ENCODE measurements at places on chromosomes 4 and X.

DNA sequence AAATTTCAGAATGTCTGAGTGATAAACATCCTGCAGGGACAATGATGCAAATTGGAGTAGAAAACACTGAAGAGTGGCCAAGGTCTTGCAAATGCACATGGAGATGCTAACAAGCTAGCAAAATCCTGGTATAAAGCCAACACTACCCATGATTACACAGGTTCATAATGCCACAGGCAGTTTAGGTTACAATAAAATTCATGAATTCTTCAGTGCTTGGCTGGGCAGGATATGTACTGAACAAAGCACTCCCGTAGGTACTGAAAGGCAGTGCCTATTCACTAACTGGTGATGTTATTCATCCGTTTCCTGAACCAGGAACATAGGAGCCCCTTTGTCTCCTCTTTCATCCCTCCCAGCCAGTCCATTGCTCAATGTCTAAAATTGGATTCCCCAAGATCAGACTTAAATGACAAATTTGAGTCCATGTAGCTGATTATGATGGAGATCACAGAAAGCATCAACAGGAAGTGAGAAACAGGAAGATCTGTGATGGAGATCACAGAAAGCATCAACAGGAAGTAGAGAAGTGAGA is 244.5 kb downstream of the DMD start:
- no peak for DNase-seq

DNA sequence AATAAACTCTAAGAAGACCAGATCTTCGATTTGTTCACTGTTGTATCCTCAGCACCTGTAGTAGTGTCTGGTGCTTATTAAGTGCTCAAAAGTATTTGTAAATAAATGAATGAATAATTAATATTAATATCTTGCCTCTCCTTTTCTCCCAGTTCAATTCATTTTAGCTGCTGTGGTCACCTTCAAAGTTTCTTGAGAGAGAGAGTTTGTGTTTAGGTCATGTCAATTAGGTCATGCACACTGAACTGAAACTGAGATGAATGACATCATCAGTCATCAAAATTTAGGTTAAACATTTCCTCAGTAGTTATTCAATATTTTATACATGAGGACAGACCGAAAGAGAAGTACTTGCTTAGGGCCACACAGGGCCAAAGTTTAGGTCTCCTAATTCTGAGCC is 73.5 kb downstream of the ANXA3 start:
- DNase-seq: no peak

DNA sequence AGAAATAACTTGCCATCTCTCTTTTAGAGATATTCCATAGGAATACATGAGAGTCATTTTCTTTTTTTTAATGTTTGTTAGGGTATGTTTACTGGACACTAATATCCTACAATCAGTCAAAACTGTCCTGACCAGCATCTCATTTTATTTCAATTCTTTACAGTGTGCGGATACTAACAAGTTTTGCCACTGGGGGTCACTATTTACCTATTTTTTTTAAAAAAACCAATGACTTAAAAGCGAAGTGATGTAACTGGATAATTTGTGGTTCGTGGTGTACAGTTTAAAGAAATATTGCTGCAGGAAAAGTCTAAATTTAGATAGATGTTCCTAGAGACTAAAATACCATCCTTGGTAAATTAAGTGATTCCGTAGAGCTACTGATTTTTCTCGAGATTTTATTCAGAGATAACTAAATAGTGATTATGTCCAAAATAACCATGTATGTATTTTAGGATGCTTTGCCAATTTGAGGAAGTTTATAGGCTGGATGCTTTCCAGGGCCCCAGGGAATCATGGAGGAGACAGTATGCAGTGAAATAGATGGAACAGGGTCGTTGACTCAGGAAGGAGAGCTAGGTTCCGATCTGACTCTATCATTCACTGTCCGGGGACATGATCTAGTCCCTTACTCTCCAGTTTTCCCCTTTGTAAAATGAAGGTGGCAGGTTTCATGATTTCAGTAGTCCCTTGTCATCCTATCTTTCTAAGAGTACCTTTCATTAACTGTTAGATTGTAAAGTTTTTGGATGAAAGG is 34.0 kb upstream of the GNPDA2 start:
- no peak for DNase-seq

- no peak for DNase-seq
Measured at GRCh38 chrX:87337267-87337666, 180.3 kb upstream of the KLHL4 start.

- no peak for DNase-seq
Measured at GRCh38 chr4:113566015-113566795, 195.3 kb downstream of the CAMK2D start.

DNA sequence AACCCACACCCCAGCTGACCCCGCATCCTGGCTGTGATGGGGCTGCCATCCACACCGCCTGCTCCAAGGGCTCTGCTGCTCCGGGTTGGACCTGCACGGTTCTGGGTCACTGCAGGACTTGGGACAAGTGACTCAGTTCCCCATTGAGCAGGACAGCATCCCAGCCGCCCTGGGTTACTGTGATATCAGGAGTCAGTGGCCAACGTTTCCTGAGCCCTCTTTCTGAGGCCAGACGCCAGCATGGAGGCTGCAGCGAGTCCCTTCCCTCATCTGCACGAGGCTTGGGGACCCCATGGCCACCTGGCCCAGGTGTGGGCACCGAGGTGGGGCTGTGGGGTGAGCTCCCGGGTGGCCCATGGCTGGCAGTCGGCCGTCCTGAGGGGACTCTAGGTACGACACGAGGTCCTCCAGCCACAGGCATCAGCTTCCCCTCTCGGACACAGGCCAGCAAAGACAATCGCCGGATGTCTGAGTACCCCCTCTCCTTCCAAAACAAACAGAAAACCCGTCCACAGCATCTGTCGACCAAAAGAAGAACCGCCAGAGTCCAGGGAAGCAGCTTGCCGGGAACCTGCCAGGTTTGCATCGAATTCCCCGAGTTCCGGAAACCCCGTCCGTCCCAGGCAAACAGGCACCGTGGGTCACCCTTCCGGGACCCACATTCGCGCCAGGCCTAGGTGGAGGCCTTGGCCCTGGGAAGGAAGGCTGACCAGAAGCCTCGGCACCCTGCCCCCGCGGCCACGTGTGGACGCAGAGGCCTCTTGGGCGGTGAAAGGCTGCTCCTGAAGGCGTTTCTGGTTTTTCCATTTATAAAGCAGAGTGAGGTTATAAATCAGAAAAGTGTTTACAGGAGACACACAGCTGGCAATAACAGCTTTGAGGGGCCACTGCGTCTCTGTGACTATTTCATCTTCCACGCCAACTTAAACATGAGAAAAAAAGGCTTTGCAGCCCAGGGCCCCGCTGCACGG is 136.0 kb downstream of the FAM53A start:
- no peak for DNase-seq
